CD4-positive, alpha-beta T cell treated with Interleukin-4 for 1 hour (primary cell): ENCODE measurements at places on chromosomes 7 and 10.

DNA sequence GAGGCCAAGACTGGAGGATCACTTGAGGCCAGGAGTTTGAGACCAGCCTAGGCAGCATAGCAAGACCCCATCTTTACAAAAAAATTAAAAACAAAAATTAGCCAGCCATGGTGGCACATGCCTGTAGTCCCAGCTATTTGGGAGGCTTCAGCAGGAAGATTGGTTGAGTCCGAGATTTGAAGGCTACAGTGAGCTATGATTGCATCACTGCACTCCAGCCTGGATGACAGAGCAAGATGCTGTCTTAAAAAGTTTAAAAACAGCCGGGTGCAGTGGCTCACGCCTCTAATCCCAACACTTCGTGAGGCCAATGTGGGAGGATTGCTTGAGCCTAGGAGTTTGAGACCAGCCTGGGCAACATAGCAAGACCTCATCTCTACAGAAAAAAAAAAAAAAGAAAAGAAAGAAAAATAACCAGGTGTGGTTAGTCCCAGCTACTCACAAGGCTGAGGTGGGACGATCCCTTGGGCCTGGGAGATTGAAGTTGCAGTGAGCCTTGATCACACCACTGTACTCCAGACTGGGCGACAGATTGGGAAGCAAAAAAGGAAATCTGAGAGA is 44.7 kb downstream of the ZAN start:
- no peak for DNase-seq

- DNase-seq: no peak
These were observed 34.0 kb downstream of the PODXL start for GRCh38 chr7:131522325-131522930.

DNA sequence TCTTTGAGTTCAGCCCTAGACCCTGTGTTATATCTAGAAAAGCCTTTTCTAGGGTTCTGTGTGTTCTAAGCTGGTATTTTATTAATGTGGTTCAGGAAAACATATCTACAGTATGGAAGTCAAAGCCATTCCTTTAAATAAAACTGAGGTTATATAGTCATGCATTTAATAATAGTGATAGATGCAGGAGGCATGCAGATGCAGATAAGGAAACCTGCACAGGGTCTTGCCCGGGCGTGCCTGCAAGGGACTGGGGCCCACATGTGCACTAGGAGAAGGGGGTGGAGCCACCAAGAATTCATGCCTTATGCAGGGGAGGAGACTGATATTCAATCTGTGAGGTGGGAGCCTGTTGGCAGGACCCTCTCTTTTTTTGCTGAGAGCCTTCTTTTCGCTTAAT is 171.5 kb downstream of the PRPF18 start:
- no peak for DNase-seq

- peak; percentile 57 for DNase-seq
These were observed at the start of gene CDHR1 for GRCh38 chr10:84194424-84195043. Gene CDHR1 (plus strand): TSS chr10:84194537. CDS start chr10:84194761, 224 bp downstream.

GRCh38 chr7:3884543-3884942 is 583.5 kb downstream of the SDK1 start:
- DNase-seq: no peak

GRCh38 chr10:61830846-61831273 is 70.6 kb upstream of the ARID5B start:
- DNase-seq: no peak
